ENCODE measurements at places on chromosomes 4 and X.

- DNase-seq = no peak
These were observed 89.4 kb upstream of the PSAPL1 start for GRCh38 chr4:7524064-7524682.

GRCh38 chr4:2823301-2823670, 20.4 kb upstream of the ADD1 start:
- DNase-seq = no peak

DNA sequence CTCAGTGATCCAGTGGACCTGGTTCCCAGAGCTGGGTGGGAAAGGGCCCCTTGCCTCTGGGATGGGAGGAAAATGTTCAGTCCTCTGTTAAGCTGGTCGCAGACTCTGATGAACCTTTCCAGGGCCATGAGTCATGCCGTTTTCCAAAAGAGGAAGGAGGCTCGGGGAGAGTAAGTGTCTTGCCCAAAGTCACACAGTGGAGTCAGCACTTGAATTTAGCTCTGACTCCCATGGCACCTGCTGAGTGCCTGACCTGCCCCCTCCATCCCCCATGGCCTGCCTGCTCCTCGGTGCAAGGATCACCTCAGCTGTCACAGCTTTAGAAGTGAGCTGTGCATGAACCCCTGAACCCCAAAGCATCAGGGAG, 14.0 kb upstream of the KIAA0232 start:
- no peak for DNase-seq

- peak; percentile 68 for DNase-seq
These were observed 82.3 kb upstream of the CD99 start for GRCh38 chrX:2608638-2609430.

- DNase-seq = no peak
These were observed 976.8 kb upstream of the ADGRL3 start for GRCh38 chr4:60223208-60223923.

GRCh38 chr4:81667539-81667938, 195.8 kb upstream of the RASGEF1B start:
- DNase-seq = no peak

DNA sequence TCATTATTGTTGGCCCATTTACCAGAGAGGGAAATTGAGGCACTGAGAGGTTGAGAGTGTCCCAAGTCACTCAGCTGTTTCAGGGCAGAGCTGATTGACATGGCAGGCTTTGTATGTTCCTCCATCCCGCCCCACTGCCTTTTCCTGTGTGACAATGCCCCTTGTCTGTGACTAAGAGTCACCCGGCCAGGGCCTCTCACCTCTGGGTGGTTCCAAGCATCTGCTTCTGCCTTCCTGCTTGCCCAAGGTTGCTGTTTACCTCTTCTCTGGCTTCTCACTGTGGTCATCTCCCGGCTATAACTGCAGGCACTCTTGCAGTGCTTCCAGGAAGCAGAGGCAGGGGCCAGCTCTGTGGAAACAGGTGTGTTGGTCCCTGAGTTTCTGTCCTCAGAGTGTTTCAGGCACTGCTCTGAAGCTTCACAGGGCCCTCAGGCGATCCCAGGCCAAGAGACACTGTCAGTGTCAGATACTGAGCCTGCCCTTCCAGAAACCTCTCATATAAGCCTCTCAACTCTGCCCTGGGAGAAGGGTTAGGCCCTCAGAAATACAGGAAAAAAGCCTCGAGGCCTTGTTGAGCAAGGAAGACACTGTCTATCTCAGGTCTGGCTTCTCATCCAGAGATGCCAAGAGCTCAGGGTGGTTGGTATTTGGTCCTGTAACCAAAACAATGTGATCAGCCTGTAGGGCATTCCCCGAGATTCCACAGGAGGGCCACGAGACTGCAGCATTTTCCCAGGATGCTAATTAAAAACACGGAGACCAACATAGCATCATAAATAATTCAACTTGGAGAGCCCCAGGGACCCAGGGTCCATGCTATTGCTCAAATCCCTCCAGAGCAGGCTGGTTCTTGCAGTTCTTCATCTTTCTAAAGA, 42.0 kb upstream of the PROM1 start:
- DNase-seq = no peak

DNA sequence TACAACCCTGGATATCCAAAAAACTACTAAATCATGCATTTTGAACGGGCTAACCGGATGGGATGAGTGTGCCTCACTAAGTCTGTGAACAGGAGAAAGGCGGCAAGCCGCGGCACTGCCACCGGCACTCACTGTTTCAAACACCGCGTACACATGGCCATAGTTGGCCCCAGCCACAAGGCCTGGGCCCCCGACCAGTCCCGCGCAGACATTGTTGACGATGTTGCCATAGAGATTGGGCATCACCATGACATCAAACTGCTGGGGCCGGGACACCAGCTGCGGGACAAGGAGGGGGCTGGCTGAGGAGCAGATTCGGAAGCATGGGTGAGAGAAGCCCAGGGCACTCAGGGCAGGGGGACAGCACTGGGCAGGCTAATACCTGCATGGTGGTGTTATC, 5.8 kb downstream of the SRPK3 start:
- no peak for DNase-seq

GRCh38 chr4:56326363-56326762, 60.9 kb downstream of the AASDH start:
- no peak for DNase-seq

DNA sequence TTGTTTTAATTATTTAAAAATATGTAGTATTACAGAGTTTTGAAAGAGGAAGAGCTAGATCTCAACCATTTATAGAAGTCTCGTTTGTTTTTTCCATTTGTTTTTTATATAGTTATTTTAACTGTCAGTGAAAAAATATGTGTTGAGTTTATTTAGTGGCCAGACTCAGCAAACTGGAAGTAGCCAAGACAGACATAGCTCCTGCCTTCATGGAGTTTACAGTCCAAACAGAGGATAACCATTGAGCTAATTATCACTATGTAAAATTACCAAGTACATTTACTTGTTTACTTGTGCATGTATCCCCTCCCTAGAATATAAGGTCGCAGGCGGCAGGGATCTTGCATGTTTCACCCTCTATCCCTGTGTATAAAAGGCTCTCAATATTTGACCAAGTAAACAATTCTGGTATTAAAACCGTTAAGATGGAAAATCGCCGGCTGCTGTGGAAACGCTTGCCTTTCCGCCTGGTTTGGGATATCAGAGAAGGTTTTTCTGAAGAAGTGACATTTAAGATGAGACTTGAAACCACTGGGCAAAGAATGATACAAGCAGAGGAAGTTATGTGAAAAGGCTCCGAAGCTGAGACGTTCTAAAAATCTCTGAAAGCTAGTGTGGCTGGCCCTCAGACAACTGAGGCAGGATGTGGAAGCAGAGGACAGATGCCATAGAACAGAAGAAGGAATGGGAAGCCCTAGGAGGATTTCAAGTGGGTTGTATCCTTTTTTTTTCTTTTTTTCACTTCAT, 1.3 kb upstream of the CCNI start:
- no peak for DNase-seq

DNA sequence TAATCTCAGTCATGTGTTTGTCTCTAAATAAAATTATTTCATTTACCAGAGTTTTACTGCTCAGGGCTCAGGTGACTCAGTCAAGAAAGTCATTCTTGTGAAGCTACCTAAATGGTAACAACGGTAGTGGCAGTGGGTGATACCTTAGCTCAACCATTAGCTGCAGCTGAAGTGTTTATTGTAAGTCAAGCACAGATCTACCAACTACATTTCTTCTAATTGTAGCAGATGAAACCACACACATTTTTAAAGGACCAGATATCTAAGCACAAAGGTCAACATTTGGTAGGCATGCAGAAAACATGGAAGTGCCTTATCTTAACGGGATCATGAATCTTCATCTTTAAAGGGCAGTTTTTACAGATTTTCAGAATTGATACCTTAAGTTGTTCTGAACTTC, 79.1 kb downstream of the FAT4 start:
- no peak for DNase-seq

DNA sequence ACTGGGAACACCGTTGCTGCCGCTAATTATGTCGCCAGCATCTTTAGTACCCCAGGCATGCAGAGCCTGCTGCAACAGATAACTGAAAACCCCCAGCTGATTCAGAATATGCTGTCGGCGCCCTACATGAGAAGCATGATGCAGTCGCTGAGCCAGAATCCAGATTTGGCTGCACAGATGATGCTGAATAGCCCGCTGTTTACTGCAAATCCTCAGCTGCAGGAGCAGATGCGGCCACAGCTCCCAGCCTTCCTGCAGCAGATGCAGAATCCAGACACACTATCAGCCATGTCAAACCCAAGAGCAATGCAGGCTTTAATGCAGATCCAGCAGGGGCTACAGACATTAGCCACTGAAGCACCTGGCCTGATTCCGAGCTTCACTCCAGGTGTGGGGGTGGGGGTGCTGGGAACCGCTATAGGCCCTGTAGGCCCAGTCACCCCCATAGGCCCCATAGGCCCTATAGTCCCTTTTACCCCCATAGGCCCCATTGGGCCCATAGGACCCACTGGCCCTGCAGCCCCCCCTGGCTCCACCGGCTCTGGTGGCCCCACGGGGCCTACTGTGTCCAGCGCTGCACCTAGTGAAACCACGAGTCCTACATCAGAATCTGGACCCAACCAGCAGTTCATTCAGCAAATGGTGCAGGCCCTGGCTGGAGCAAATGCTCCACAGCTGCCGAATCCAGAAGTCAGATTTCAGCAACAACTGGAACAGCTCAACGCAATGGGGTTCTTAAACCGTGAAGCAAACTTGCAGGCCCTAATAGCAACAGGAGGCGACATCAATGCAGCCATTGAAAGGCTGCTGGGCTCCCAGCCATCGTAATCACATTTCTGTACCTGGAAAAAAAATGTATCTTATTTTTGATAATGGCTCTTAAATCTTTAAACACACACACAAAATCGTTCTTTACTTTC, 1.8 kb downstream of the UBQLN2 start:
- DNase-seq = no peak

- no peak for DNase-seq
These were observed 172.7 kb upstream of the HCCS start for GRCh38 chrX:10938365-10938923.

GRCh38 chr4:25928379-25929297, 14.6 kb downstream of the SMIM20 start:
- no peak for DNase-seq

GRCh38 chr4:128688033-128688721, 121.3 kb upstream of the JADE1 start:
- DNase-seq = no peak

- no peak for DNase-seq
These were observed 45.8 kb downstream of the KDR start for GRCh38 chr4:55079451-55080173.

- no peak for DNase-seq
These were observed 328.2 kb downstream of the DKK2 start for GRCh38 chr4:106707776-106708463.

- DNase-seq = no peak
These were observed 316.7 kb upstream of the DIPK2B start for GRCh38 chrX:45517090-45517973.

DNA sequence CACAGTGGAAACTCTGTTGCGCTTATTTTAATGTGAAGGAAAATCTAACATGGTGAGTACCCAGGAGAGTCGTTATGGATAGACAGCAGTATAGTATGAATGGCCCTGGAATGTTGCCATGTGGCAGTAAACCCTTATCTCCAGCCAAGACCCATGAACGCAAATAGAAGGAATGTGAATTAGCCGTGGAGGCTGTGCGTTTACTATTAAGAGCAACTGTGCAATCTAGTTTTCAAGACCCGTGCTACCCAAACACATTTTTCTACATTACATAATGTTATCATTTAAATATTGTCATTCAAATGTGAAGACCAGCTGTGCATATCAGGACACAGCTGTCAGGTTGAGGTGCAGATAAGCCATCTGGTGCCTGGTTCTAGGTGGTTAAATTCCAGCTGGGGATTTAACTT, 13.3 kb upstream of the AGA start:
- DNase-seq = no peak

DNA sequence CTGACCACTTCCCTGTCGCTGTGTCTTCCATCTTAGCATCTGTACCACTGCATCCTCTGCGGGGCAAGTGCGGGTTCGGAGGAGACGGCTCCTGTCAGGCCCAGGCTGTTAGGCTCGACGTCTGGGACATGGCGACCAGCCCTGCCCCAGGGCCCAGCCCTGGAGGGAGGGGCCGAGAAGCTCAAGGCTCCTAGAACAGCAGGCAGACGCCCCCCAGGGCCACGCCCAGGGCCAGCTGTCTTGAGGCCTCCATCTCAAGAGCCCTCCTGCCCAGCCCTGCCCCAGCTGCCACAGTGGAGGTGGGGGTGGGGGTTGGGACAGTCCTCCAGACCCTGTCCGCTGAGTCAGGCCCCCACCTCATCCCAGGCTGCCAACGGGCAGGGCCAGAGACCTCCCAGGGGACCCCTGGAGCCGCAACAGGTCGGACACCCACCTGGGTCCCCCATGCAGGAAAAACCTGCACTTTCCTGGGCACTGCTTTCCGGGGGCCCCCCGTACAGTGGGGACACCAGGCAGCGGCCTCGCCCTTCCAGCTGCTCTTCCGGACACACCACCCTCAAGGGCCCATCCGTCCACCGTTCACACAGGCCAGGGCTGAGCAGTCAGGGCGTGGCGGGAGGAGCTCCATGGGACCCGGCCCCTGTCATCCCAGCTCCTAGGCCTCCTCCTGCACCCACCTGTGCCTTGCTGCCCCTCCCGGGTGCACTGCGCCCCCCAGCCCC, 83.1 kb downstream of the FAM53A start:
- DNase-seq = no peak

- no peak for DNase-seq
These were observed 59.9 kb downstream of the SNX25 start for GRCh38 chr4:185269286-185269685.

DNA sequence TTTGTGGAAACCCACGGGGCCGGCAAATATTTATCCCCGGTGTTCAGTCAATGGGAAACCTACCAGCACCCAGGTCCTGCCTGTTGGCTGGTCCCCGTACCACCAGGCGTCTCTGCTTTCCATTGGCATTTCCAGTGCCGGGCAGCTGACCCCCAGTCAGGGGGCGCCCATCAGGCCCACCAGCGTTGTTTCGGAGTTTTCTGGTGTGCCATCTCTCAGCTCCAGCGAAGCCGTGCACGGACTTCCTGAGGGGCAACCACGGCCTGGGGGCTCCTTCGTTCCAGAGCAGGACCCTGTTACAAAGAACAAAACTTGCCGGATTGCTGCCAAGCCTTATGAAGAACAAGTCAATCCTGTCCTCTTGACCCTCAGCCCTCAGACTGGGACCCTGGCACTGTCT, 32.7 kb downstream of the BCORL1 start:
- DNase-seq = no peak

- DNase-seq = no peak
These were observed 73.8 kb downstream of the MFAP3L start for GRCh38 chr4:169952236-169953002.

GRCh38 chrX:17464194-17464593, 89.2 kb downstream of the NHS start:
- no peak for DNase-seq

DNA sequence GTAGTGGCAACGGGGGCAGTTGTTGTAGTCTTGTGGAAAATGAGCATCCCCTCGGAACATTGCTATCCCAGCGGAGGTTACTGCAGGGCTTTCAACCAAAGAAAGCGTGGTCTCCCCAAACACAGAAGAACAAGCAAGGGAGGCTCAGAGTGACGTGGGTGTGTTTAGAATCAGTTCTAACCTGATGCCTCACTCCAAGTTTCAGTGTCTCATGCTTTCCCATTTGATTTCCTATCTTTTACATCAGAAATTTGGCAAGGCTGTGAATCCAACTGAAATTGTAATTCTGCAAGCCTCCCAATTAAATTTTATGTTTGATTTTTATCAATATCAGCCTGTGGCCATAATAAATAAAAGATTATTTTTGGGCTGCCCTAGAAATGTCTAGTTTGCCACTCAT, 156.1 kb upstream of the LNX1 start:
- no peak for DNase-seq

GRCh38 chr4:185286571-185286970, 77.2 kb downstream of the SNX25 start:
- DNase-seq = no peak

GRCh38 chr4:147863111-147863747, 131.3 kb downstream of the ARHGAP10 start:
- no peak for DNase-seq

All from stimulated activated CD8-positive, alpha-beta memory T cell treated with anti-CD3 and anti-CD28 coated beads, Interleukin-7, amount 100 ng/mL, for 1 hour (primary cell).